ENCODE measurements at places on chromosomes 2 and 18. TPM values are rescaled to one million over a fixed set of nuclear protein-coding genes. Genes with fewer than 3 reads are reported as not detected.

DNA sequence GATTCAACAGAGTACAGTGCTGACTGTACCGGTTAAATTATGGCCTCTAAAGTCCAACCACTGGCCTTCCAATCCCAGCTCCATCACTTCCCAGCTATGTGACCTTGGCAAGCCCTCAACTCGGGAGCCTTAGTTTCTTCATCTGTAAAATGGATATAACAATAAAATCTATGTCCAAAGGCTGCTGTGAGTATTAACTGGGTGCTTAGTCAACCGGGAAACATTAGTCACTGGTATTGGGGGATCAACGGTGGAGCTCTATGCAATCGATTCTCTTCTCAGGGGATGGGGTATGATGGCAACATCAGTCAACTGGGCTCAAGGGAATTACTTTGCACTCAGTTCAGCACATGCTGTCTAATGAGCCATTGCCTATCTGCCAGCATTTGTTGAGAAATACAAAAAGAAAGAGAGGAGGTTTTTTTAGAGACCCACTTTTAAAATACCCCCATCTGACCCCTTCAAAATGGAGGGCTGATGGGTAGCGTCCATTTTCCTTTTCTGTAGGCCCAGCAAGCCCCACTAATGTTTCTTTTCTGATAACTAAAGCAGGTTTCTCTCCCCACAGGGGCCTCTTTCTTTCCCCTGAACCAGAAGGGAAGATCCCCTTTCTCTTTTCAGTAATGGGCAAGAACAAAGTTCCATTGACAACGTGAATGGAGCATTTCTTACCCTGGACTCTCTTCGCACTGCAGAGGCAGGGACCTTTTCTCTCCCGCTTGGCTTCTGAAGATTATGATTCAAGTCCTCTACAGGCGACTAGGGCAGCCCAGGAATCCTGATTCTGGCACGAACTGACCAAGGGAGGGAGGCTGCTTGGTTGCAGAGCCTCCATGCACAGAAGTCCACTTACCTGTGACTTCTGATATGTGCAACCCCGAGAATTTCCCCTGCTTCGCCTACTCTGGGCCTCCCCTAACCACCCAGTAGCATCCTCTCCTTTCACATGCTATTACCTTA is 8.7 kb upstream of the AGFG1 start:
- no peak for DNase-seq

DNA sequence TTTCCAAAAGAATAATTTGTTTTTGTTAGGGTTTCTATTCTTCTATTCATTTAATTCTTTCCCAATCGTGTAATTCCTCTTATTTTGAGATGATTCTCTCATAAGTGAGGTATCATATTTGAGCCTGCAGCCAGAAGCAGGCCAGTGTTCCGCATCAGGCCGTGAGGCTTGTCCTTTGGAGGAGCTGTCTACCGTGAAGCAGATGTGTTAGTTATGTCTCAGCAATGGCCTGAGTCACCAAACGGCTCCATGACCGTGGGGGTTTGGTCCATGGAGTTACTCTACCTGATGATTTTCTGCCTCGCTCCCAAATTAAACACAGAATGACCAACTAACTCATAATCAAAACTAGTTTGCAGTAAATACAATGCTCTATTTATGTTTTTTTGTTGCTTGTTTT is 64.2 kb upstream of the TMEM87B start:
- DNase-seq, result no peak

GRCh38 chr18:50630895-50631294 is 71.0 kb downstream of the MAPK4 start:
- no peak for DNase-seq

- DNase-seq, result peak; percentile 24
These were observed 14.9 kb upstream of the SOS1 start for GRCh38 chr2:39135690-39136259.

GRCh38 chr18:59699750-59700534 is 2.7 kb upstream of the CCBE1 start:
- no peak for DNase-seq

GRCh38 chr2:30732376-30732775 is 74.9 kb downstream of the CAPN13 start:
- DNase-seq, result no peak

- no peak for DNase-seq
These were observed 33.7 kb upstream of the MRPL33 start for GRCh38 chr2:27737676-27738348.

DNA sequence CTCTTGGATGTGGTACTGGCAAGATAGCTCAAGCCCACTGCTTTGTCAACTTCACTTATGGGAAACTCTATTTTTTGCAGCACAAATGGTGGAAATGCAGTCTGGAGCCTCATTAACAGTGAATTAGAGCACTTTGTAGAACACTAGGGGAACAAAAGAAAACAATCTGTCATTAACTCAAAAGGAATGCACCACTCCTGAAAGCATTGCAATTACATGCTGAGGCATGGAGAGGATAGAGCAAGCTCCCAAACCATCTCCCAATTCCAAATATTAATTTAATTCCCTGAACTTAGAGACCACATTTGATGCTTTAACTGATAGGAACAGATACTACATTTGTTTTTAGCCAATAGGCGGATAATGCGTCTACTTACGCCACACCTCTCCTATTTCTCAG is 32.8 kb upstream of the TANC1 start:
- DNase-seq, result no peak

DNA sequence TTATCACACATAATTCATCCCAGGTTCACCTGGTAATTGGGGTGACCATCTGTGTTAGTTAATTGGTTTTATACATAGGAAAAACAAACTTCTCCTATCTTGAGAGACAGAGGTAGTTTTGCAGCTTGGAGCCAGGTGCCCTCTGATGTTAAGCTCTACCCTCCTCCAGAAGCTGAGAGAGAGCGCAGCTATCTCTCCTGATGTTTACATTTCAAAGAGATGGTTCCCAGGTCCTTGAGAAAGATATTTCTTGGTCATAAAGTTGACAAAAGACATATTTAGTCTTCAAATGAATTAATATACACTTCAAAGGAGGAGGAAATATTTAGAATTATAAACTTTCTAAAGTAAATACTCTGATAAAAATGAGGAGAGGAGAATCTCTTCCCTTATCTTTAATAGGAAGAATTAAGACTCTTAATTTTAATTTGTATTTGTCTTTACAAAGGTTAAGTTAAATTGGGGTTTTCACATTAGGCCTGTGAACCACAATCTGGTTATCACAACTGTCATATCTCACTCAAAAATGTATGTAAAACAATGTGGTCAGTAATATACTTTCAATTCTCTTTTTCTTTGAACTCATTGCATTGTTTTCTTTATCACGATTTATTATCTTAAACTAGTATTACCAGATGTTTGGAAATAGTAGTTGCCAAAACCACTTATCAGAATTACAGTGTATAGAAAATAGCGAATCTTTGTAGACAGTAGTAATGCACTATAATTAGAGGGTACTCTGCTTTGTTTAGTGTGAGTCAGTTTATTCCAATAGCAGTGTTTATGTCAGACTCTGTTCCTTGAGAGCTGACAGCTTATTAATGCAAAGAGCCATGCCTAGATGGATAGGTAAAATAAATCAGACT is 26.8 kb downstream of the SERPINB4 start:
- DNase-seq, result no peak

DNA sequence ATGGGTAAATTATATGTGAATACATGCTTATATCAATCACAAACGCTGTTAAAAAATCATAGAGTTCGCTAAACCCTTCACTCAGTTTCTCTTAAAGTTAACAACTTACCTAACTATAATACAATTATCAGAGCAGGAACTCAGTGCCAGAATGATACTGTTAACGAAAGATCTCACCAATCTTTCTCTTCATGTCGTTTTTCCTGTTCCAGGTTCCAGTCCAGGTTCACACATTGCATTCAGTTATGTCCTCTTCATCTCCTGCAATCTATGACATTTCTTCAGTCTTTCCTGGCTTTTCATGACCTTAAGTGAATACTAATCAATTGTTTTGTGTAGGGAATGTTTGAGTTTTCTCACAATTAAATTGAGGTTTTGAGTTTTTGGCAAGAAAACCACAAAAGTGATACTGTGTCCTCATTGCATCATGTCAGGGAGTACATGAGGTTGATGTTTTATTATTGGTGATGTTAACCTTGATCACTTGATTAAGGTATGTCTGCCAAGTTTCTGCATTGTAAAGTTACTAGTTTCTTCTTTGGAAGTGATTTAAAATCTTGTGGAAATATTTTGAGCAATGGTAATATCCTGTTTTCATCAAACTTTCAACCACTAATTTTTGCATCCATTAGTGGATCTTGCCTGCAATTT is 131.9 kb downstream of the ESCO1 start:
- DNase-seq, result no peak

DNA sequence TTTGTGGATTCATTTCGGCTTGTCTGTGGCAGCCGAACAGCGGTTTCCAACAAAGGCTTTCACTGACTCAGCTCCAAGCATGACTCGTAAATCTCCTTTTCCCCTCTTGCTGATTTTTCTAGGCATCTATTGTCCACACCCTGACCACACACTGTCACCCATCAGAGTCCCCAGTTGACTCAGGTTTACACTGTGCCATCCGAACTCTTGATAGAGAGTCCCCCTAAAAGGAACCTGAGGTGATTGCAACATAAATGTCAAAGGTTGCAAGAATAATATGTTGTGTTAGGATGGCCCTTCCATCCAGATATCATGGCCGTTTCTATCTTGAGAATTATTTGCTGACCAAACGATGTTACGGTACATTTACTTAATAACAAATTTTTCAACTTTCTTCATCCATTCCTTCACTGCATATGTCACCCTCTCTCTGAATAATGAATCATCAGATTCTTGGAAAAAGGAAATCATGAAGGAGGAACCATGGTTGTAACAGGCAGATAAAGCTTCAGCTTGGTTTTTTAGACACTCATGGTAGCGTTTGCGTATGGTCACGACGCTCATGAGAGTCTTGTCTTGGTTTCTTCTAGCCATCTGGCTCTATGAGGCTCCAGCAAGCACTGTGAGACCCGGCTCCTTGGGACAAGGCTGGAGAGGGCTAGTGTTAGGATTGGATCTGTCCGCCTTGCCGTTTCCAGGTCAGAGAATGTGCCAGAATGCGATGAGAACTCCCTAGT is 72.1 kb downstream of the NPAS2 start:
- no peak for DNase-seq

DNA sequence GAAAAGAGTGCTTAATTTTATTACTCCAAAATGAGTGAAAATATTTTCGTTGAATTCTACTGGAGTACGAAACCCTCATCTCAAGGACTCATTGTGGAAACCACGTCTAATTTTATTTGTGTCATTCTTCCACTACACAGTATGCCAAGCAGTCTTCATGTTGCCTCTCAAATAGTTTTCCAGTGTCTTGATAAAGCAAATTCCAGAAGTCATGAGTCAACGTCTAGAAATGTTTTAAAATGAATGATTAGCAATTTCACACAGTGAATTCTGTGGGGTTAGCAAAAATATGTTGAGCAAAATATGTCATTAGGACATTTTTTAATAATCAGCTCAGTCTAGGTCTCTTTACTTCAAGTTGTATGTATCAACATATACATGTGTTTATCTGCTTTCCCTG is 865.5 kb downstream of the DSC3 start:
- DNase-seq, result no peak

- no peak for DNase-seq
These were observed 332.7 kb upstream of the POU3F3 start for GRCh38 chr2:104521247-104521646.

GRCh38 chr2:156327835-156328695 is 4.5 kb downstream of the NR4A2 start:
- DNase-seq, result no peak

GRCh38 chr18:63683152-63683551 is 19.6 kb upstream of the SERPINB11 start:
- DNase-seq, result no peak

DNA sequence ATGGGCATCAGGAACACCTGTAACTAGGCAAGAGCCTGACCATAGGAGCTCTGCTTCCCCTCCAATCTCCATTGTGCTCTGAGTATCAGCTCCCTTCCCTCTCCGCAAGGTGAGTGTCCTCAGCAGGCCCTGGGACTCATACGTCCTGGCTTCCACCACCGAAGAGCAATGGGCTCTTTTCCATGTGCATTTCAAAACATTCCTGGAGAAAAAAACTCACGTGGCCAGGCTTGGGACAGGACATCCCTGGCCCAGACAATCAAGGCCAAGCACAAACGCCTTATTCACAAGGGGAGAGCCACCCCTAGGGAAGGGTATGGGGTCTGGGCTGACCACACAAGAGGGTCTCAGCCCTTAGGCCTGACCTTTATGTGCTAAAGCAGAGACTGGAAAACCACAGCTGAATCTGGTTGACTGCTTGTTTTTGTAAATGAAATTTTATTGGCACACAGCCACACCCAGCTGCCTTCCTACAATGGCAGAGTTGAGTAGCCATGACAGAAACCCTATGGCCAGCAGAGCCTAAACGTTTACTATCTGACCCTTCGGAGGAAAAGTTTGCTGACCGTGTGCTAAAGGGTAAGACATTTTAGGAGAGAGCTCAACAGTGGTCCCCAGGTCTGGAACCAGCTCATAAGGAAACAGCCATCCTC is 175.7 kb upstream of the ARL4C start:
- DNase-seq, result no peak

- DNase-seq, result no peak
These were observed 375.8 kb upstream of the LYPD1 start for GRCh38 chr2:133045787-133046186.

DNA sequence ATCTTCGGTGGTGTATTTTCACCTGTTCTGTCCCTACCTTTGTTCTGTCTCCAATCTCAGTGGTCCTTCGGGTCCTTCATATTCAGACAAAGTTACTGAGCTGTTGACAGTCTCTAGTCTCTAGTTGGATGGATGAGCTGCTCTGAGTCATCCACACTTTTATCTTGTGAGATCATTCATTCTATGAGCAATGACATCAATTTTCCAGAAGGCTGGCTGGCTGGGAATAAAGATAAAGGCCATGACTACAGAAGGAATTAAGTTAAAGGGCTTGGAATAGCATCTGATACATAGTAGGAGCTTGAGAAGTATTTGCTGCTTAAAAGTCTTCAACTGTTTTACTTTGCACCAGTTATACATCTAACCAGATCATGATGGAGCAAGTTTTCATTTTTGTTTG is 43.1 kb upstream of the SLC39A10 start:
- DNase-seq, result no peak

Gene CABYR
- 1.3 TPM for total RNA-seq

Gene SERPINB11
- not detected for total RNA-seq

Gene ALPP
- total RNA-seq, result not detected

Gene DSC3
- not detected for total RNA-seq

Gene NT5C1B
- total RNA-seq, result not detected

Gene CELF4
- not detected for total RNA-seq

Gene SKA1
- total RNA-seq, result 51.4 TPM

Gene CPSF3
- 46.9 TPM for total RNA-seq

Gene KCNG2
- not detected for total RNA-seq

Gene BARD1
- 57.4 TPM for total RNA-seq

Measured in activated CD4-positive, alpha-beta T cell treated with anti-CD3 and anti-CD28 coated beads, Interleukin-2, amount 10 ng/mL, durations not matched to agents 7 days and 5 days (primary cell).